ENCODE measurements at places on chromosomes 3 and 15.

- DNase-seq: no peak
Measured at GRCh38 chr3:33823821-33824220, 25.4 kb downstream of the PDCD6IP start.

DNA sequence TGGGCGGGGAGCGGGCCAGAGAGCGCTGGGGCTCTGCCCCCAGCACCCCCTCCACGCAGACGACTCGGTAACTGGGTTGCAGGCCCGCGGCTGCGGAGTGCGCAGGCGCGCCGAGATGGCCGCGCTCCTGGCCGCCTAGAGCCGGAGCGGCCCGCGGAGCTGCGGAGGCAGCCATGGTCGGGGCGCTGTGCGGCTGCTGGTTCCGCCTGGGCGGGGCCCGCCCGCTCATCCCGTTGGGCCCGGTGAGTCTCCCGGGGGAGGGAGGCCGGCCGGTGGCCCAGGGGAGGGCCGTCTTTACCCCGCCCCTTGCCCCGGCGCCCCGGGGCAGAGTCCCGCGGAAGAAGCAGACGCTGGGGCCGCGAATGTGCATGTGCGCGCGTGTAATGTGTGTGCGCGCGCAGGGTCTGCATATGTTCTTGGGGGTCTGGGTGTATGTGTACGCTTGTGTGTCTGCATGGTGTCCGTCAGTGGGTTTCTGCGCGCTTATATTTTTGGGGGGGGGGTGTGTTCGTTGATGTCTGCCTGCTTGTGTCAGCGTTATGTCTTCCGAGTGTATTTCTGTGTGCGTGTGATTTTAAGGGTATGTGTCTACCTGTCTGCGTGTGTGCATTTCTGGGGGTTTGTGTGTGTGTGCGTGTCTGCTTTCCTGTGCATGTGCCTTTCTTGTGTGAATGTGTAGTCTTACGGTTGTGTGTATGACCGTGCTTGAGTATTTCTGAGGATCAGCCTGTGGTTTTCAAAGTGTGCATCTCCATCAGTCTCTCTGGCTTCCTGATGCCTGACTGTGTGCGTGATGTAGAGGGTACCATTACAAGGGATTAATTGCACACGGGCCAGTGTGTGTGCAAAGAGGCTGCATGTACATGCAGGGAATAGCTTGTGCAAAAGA, at the start of gene ABHD14A:
ABHD14A (plus strand) TSS at position 102 of the 889 bp plus-strand sequence; CDS start at position 174, 72 bp downstream.
- DNase-seq: peak; percentile 81

GRCh38 chr3:126680667-126681055, 23.4 kb upstream of the CHCHD6 start:
- no peak for DNase-seq

DNA sequence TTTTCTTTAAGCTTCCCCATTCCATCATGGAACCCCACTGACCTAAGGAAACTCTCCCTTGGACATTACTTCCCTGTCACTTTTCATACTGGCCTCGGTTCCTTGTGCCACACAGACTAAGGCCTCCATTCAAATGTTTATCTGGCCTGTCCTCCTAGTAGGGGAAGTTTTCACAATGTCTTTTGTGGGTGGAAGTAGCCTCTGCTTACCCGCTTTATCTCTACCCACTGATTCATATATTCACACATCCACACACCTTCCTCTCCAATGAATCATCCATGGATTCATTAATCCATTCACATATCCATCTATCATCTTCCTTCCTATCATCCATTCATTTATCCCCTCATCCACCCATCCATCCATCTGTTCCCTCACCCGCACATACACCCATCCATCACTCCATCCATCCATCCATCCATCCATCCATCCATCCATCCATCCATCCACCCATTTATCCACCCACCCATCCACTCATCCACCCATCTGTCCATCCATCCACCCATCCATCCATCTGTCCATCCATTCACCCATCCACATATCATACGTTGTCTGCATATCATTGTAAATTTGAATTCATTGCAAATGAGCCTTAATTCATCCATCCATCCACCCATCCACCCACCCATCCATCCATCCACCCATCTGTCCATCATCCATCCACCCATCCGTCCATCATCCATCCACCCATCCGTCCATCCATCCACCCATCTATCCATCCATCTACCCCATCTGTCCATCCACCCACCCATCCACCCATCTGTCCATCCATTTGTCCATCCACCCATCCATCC, 49.1 kb downstream of the IQSEC1 start:
- DNase-seq: no peak

DNA sequence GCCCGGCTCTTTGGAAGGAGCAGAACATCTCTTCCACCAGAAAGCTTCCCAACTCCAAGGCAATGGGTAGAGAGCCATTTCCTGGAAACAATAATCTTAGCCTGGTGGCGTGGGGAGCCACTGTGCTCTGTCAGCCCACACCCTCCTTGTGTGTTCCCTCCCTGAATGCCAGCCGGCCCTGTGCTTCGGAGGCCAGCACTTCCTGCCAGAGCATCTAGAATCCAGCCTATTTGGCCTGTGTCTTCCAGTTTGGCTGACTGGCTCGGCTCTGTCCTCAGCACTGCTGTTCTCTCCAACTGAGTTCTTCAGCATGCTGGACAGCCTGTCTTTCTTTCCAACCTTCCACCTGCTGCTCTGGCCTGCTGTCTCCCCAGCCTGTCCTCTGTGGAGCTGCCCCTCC, 349.3 kb downstream of the MFSD1 start:
- DNase-seq: no peak

DNA sequence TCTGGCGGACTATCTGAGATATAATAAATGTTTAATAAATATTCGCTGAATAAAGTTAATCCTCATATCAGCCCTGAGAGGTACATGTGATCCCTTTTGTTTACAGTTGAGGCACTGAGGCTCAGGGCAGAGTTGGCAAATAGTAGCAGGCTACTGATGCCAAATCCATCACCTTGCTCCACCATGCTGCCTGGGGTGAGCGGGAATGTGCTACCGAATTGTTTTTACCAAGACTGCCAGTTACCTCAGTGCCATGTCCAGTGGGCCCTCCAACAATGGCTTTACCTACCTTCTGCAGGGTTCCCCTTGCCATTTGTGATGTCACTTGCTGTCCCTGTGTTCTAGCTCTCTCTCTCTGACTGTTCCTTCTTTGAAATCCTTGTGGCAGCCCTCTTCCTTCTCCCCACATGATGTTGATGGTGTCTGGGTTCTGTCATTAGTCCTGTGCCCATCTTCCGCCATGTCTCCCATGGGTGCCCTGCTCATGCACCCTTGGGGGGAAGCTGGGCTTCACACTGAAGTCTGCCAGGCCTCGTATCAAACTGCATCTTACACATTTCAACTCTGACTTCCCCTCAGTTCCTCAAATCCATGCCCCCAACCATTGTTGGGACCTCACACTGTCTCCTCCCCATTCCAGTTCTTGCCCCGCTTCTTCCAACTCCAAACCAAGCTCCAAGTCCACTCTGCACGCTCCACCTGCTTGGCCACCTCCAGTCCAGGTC, 35.4 kb downstream of the SLCO2A1 start:
- no peak for DNase-seq

DNA sequence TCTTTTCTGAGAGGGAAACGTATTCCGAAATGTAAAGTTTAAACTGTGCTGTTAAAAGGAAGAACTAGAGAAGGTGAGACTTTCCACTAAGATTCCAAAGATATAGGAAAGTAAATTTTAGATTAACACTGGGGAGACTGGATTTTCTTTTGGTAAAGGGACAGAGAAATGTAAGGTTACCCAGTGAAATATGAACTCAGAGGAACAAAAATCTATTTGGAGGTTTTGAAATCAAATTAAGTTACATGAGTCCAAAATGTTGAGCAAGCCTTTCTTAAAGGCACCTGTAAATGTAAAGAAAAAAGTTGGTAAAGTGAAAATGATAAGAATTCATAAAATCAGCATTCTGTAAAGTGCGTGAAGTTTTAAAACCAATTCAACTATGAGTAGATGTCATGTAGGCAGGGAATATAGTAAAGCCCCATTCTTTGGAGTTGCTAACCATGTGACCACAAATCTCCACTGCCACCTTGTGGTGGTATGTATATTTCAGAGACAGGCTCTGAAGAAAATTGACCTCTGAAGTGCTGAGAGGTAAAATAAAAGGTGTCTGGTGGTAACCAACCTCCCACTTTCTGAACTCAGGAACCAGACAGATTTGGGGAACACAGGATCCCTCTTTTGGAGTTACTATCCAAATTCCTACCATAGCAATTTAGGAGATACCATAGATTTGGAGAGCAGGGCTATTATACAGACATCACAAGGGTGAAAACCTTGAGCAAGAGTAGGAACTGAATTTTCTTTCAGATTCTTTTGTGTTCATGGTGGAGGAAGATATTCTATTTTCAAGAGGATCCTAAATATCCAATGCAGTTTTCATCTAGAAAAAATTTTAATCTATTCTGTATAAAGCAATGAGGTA, 215.3 kb downstream of the ROBO2 start:
- DNase-seq: no peak

DNA sequence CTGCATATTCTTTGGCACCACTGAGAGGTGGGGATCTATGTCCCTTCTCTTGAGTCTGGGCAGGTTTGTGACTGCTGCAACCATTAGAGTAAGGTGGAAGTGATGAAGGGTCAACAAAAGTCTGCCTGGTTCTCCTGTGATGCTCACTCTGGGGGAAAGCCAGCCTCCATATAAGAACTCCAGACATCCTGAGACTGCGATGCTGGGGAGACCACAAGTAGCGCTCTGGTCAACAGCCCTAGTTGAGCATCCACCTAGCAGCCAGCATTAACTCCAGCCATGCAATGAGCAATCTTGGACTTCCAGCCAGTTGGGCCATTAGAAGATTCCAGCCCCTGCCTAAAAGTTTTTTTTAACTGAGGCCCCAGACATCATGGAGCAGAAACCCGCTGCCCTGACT, 62.8 kb downstream of the SCN11A start:
- no peak for DNase-seq

GRCh38 chr15:57555270-57555669, 36.4 kb upstream of the MYZAP start:
- no peak for DNase-seq

DNA sequence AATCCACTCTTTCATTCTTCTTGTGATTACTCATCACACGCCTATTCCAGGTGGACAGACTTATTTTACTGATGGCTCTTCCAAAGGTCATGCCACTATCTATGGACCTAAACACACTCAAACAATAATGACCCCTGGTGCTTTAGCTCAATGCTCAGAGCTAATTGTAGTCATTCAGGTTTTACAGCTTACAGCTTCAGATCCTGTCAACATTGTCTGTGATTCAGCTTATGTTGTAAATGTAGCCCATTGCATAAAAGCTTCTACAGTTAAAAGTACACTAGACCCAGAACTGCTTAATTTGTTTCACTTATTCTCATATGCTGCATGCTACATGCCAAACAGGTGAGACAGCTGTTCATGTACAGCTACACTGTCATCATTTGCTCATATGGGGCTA, 49.2 kb downstream of the LSM3 start:
- no peak for DNase-seq

GRCh38 chr15:81338170-81339007, 14.4 kb upstream of the STARD5 start:
- no peak for DNase-seq

DNA sequence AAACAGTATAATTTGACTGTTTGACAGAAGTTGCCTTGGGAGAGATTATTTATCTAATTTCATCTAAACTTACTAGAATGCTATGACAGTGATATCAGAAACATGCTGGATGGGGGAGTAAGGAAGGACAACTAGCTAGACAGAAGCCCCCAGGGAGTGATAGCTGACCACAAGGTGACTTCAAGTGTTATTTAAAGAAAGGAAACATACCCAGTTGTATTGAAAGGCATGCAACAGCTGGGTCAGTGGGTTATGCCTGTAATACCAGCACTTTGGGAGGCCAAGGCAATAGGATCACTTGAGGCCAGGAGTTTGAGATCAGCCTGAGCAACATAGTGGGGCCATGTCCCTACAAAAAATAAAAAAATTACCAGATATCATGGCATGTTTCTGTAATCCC, 69.6 kb downstream of the SLC49A4 start:
- no peak for DNase-seq

DNA sequence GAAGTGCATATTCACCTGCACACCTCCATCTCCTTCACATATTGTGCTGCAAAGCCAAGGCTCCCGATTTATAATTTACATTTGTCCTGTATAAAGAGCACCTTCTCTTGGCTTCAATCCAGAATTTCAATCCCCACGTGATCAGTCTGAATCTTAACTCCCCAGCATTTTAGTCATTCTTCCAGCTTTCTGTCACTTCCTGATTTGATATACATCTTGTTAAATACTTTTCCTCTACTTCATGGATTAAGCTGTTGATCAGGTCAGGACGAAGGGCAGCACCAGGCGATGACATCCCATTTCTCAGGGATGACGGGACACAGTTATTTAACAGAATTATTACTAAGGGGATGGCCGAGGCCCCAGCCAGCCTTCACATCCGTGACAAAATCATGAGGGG, 212.5 kb downstream of the EPHB1 start:
- no peak for DNase-seq

DNA sequence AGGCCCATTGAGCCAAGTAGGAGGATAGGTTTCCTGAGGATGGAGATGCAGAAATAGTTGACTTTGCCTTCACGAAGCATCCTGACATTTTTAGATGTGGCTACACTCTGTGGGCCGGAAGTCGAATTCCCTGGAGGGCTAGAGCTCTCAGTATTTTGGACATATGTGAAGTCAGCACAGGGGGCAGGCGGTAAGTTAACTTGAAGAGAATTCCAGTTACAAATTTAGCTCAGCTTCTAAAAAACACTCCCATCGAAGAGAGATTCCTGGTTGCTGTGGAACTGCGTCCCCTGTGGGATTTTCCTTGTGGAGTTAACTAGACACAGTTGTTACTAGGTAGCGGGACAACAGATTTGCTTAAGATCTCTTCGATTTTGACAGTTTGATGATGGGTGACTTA, 161.9 kb upstream of the RGMA start:
- DNase-seq: no peak

DNA sequence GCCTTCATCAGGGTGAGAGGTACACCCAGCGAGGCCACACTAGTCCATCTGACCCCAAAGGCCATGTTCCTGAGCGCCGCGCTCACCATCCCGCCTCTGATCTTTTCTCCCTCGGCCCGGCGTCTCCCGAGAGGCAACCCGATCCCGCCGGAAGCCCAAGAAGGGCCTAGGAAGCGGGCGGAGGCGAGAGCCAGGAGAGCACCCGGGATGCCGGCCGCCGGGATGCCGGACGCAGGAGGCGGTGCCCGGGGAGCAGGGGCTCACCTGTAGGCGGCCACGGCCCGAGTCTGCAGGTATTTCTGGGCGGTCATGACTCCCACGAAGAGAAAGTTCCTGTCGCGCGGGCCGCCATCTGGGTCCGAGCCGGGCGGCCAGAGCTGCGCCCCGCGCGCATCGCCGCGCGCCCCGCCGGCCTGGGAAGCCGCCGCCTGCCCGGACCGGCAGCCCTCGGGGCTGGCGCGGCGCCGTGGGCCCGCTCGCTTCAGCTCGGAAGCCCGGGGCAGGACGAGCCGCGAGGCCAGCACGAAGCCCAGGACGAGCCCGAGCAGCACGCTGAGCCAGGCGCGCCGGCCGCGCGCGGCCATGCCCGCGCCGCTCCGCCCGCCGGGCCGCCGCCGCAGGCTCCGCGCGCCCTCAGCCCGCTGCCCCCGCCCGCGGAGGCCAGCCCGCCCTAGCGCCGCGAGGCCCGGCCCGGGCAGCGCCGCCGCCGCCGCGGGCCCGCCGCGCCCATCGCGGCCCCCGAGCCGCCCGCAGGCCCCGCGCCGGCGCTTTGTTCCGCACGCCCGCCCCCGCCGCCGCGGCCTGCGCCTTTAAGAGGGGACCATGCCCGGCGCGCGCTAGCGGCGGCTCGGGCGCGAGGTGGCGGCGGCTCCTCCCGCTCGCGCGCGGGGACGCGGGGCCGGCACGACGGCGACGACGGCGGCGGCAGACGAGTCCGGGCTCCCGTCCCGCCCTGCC, 697 bp downstream of the CHSY1 start:
- DNase-seq: peak; percentile 50

GRCh38 chr15:45376300-45376928, 1.9 kb downstream of the GATM start:
- no peak for DNase-seq
